ENCODE measurements at places on chromosomes 2 and 18.

DNA sequence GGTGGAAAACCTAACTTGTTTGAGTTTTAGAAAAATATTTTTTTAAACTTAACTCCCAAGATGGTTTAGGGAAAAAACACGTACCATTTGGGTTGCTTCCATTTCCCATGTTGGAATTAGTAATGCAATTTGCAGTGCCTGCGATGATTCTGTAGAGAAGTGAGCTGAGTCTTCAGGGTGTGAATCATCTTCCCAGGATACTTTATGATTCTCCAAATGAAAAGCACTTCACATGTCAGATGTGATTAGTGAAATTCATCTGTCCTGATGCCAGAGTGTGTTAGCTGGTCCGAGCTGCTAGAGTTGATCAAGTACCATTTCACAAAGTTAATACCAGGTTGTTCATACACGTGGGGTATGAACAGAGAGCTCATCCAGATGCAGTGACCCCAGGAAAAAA is 59.1 kb downstream of the ACOXL start:
- no peak for DNase-seq

DNA sequence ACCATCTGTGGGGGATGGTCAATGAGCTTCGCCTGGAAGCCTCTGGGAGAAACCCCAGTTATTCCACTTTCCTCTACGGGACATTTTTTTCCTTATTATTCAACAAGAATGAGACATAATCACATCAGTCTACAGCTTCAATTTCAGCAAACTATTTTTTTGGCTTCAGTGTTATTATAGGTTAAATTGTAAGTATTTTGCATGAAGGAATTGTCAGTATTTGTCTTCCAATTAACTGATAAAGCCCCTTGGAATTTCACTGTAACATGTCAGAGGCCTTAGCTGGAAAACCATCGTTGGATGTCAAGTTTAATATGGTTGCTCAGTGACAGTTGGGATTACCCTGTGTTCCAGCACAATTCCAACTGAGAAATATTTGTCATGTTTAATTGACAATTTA is 480.9 kb upstream of the CHST9 start:
- DNase-seq, result no peak

GRCh38 chr2:55364189-55365055 is 55.2 kb downstream of the CCDC88A start:
- DNase-seq, result peak; percentile 85

- DNase-seq, result no peak
Observed at GRCh38 chr2:6927186-6927585, 10.0 kb downstream of the RNF144A start.

GRCh38 chr18:50679056-50679455 is 119.2 kb downstream of the MAPK4 start:
- no peak for DNase-seq
